ENCODE measurements at places on chromosomes 3 and 15.

- DNase-seq, result no peak
Measured at GRCh38 chr3:189954733-189955665, 165.7 kb downstream of the P3H2 start.

- no peak for DNase-seq
Measured at GRCh38 chr3:170531657-170532335, 54.1 kb downstream of the SLC7A14 start.

- peak; percentile 15 for DNase-seq
Measured at GRCh38 chr3:171806200-171807128, 3.8 kb downstream of the PLD1 start.

DNA sequence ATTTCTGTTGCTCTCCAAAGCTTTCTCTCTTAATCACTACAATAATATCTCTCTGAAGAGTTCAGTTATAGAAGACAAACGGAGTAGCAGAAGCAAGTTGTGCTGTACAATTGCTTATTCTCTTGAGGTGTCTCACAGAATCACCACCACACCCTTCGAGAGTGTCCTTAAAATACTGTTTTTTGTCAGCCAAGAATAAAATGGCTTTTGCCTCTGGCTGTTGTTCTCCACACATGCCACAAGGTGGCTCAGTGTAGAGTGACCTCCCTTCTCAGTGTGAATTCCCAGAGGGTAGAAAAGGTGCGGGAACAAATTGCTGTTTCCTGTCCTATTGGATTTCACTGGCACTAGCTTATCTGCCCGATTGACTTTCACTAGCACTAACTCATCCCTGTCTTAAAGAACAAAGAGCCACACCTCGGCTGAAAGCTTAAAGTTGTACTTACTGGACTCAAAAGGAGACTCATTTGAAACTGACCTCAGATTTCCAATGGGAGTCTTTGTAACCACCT is 134.2 kb upstream of the SATB1 start:
- DNase-seq, result peak; percentile 8

DNA sequence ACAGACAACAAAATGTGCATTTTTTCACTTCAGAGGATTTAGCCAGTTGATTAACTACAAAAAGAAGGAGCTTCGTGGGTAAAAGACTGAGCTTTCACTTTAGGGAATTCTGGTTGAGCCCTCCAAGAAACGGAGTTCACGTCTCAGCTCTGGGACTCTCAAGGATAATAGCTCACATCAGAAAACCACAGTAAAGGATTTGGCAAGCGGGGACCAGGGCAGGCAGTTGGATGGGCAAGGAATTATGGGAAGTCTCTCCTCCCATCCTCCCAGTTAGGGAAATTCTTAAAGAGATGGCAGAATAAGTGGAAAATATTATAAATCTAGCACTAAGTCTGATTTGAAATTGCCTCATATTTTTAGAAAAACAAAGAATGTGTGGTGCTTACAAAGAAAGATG is 188.3 kb upstream of the EOMES start:
- DNase-seq, result no peak

- DNase-seq, result no peak
Measured at GRCh38 chr3:56969851-56970250, 90.6 kb upstream of the SPATA12 start.

GRCh38 chr3:4581498-4581897 is 88.3 kb downstream of the ITPR1 start:
- no peak for DNase-seq

DNA sequence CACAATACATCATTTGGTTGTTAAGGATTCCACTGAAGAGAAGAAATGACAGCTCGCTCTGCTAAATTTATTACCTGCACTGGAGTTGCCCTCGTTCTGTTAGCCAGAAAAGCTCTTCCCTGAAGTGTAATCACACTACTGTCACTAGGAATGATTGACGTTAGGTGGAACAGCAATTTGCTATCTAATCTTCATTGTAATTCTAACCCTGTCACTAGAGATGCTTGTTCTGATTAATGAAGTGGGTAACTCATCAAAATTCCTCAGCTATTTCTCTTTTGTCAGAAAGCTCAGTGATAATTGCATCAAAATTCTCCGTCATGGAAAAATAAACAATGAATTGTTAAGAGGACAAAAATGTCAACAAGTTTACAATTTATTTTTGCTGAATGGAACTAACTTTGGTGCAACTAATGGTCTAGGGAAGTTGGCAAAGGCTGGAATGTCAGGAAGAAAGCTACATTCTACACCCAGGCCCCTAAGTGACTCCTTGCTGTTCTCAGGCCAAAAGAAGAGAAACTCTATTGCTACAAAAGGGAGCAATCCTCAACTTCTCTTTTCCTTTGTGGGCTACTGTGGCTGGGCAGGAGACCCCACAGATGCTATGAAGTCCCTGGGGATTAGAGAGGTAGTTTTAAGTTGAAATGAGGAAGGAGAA is 34.1 kb downstream of the CCDC191 start:
- DNase-seq, result no peak

DNA sequence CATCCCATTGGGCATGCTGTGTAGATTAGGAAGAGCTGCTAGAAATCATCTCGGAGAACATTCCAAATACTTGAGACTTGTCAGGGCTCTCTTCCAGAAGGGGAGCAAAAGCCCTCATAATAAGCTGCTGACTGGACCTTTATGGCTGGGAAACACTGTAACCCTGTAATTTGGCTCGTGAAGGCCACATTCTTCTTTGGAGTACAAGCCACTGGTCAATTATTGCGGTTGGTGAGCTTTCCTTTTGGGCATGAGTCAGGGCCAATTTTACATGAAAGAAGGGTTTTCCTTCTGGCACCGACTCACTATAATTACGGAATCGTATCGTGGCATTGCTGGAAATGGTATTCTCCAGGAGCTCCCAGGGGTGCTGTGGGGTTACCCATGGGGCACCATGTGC is 434.5 kb upstream of the RGMA start:
- DNase-seq, result no peak

- DNase-seq, result peak; percentile 99
Measured at GRCh38 chr3:128051837-128052594, at the start of gene SEC61A1. TSS of gene SEC61A1 (plus strand) at chr3:128052437. CDS start at chr3:128052553, 116 bp downstream.

- DNase-seq, result peak; percentile 70
Measured at GRCh38 chr15:41772720-41773331, 1.5 kb upstream of the MAPKBP1 start.

DNA sequence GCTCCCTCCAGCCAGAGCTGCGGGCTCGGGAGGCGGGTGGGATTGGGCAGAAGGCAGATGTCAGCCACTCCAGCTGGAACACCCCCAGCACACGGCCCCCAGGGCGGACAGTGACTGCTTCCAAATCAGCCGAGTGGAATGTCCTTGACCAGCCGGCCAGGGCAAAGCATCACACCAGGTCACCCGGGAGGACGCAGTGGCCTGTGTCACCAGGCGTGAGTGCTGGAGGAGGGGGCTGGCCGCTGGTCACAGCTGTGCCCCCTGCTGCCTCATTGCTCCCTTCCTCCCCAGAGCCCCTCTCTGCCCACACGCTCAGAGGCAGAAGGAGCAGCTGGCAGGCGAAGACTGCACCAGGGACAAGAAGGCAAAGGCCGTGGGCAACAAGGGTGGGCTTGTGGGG is 33.5 kb downstream of the NTRK3 start:
- DNase-seq, result no peak

GRCh38 chr3:195458316-195458717 is 15.5 kb upstream of the ACAP2 start:
- peak; percentile 57 for DNase-seq

DNA sequence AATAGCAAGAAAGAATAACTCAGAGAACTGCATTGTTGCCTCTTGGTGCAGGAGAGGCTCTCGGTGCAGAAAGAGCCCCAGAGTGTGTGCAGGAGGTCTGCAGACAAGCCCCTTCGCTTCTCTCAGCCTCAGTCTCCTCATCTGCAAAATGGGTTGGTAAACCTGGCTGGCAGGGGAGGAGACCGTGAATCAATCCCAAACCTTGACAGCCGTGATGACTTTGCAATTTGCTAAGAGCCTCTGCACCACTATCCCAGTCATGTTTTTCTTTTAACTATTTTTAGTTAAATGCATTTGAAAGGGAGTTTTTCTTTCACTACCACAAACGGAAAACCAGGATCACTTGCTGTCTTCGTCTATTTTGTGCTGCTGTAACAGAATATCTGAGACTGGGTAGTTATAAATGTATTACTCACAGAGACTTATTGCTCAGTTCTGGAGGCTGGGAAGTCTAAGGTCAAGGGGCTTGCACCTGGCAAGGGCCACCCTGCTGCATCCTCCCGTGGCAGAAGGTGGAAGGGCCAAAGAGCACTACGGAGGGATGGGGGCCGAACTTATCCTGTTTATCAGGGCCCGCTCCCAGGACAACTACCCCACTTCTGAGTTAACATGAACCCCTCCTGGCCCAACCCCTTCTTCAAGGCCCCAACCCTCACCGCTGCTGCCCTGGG is 14.2 kb upstream of the IQSEC1 start:
- DNase-seq, result no peak

DNA sequence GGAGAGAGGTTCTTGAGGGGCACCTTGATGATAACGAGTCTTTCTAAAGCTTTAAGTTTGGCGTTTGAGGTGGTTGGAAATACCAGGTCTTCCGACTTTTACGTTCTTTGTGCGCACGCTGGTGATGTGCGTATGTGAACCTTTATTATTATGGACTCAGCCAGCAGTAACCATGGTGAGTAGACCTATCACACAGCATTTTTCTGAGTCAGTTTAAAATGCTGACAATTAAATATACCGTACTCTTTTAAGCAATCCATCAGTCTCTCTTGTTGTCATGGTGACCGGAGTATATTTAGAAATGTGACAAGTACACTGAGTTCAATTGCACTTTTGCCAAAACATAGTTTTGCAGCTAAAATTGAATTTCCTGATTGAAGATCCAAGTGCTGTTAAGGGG is 172.2 kb downstream of the LPP start:
- no peak for DNase-seq

GRCh38 chr15:97961067-97961954 is 808 bp downstream of the ARRDC4 start:
- DNase-seq, result no peak

DNA sequence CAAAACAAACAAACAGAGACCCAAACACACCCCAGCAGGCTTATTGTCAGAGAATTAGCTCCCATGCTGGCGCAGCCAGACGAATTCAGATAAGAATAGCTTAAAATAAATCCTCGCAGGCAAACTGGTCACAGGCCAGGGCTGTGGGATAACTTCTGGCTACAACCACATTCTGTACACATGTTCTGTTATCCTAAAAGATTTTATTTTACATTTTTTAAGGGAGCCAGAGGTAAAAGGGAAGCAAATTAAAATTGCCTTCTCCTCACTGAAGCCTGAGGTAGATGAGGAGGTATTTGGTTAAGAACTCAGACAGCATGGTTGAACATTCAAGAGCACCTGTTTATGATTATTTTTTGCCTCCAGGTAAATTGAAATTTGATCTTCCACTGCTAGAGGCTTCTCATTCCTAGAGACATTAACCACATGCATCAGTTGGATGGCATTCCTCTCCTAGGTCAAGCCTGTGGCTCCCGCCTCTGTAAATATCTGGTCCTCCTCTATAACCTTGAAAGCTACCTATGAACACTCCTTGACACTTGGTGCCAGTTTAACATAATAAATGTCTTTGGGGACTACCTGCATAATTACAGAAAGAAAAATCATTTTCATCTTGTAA is 190.3 kb downstream of the SATB1 start:
- no peak for DNase-seq

GRCh38 chr15:60464836-60465630 is 13.9 kb downstream of the ICE2 start:
- no peak for DNase-seq

DNA sequence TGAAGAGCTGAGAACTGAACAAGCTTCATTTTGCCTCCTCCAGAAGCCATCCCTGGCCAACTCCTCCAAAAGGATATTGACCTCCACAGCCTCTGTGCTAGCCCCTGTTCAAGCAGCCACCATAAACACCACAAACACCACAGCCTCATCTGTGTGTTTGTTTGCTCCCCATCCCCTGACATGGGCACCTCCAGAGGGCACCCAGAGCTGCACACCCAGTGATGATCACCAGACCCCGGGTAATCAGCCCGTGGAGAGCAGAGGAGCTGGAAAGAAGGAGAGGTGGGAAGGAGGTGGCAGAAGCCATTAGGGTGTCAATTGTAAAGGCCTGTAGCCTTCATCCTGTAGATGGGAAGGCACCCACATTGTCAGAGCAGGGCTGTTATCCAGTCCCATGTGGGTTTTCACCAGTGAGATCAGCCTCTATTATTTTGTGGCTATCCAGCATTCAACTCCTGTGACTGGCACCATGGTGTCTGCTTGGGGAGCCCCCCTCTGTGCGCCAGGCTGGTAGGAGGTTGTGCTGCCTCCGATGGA is 6.8 kb upstream of the WNT7A start:
- DNase-seq, result no peak

GRCh38 chr15:38002883-38003477 is 68.5 kb downstream of the TMCO5A start:
- peak; percentile 37 for DNase-seq

- DNase-seq, result no peak
Measured at GRCh38 chr15:101357885-101358284, 62.8 kb upstream of the SNRPA1 start.

- DNase-seq, result peak; percentile 40
Measured at GRCh38 chr15:94164202-94164807, 67.1 kb upstream of the MCTP2 start.

DNA sequence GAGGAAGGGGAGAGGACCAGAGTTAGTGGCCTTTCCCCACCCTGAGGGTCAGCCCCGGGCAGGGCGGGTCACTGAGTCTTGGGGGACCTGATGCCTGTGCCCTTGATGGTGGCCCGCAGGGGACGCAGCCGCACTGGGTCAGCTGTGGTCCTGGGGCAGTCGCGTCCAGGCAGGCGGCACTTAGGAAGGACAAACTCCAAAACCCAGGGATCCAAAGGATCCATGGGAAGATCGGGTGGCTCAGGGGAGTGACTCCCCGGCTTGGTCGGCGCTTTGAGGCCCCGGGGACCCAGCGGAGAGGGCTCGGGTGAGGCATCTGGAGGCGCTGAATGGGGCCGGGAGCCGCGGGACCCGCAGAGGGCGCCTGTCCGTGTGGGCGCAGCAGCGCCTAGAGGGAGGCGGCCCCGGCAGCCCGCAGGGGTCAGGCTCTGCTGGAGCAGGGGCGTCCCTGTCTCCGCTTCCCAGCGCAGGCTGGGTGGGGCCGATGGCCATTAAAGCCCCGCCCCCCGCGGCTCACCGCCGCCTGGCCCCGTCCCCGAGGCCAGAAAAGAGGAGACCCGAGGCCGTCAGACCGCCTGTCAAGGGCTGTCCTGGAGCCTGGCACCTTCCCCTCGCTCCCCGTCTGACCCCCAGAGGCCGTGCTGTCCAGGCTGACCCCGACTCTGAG is 17.5 kb downstream of the CIDEC start:
- peak; percentile 52 for DNase-seq

All from GM13977 (cell line).